ENCODE measurements at places on chromosomes 1 and 21. TPM values are rescaled to one million over a fixed set of nuclear protein-coding genes. Genes with fewer than 3 reads are reported as not detected.
A peak's percentile ranks its signal among the peaks of the same experiment; 100 is the strongest.

The RUNX1 gene
- 23.3 TPM for total RNA-seq

DNA sequence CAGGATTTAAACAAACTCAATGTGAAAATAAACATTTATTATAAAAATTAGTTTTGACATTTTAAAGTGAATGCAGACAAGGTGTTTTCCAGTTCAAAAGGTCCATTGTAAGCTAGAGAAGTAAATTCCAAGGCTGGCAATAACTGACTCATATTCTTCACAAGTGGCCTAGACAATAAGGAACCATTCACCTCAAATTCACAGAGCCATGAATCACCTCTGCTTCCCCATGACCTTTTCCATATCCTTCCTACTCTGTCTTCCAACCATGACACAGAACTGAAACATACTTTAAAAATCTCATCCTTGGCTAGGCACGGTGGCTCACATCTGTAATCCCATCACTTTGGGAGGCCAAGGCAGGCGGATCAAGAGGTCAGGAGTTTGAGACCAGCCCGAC, 24.8 kb downstream of the F11R start:
- DNase-seq: no peak
- H3K4me1 ChIP-seq: peaks cover 5% of the 10 kb centered on the region
- H3K36me3 ChIP-seq: peaks cover 32% of the 10 kb centered on the region
- H3K4me3 ChIP-seq: no peak overlapping the region

The KCNK1 gene
- 7.5 TPM for total RNA-seq

The ERICH3 gene
- not detected for total RNA-seq

DNA sequence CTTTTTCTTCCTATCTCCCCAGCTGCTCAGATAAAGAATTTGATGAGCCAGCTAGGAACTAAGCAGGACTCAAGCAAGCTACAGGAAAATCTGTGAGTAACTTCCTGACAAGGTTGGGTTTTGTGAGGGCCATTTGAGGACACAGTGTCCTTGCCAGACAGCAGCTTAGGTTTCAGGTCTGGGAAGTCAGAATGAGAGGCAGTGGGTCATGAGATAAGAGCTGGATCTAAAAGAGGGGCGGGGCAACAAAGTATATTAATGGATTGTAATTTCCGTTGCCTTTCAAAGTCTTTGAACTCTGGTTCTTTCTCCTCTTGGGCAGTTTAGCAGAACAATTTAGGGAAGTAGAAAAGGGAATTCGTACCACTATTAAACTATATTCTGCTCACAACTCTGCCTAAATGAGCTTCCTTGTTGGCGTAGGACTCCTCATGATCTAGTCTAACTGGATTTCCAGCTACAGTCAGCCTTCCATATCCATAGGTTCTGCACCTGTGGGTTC, 16.6 kb downstream of the STX12 start:
- H3K27me3 ChIP-seq: no peaks in the 10 kb centered on the region
- peaks cover 42% of the 10 kb centered on the region for H3K36me3 ChIP-seq
- no peak for DNase-seq
- H3K4me3 ChIP-seq: no peak overlapping the region
- peak overlapping the region; percentile 70 for H3K27ac ChIP-seq
- peaks cover 45% of the 10 kb centered on the region for H3K4me1 ChIP-seq

DNA sequence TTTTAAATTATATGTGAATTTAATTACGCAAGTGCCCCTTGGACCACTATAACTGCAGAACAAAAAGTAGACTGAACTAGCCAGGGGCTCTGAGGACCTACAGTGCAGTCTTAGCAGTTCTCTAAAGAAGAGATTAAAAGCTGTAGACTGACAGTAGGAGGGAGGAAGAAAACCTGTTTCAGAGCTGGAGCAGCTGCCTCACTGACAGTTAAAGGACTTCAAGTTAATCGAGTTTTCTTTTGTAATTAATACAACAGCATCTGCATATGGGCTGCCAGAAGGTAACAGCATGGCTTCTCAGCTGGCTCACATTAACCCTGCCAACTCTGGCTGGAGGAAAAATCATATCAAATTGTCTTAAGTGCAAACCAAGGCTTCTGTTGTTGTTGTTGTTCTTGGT, 19.9 kb downstream of the DSTYK start:
- H3K4me3 ChIP-seq: no peak overlapping the region
- peak overlapping the region; percentile 60 for H3K27ac ChIP-seq
- peaks cover 8% of the 10 kb centered on the region for H3K36me3 ChIP-seq
- H3K27me3 ChIP-seq: no peaks in the 10 kb centered on the region

GRCh38 chr1:234603221-234604204, 6.5 kb downstream of the IRF2BP2 start:
- no peak for DNase-seq
- H3K27ac ChIP-seq: peak overlapping the region; percentile 99
- peak overlapping the region; percentile 87 for H3K4me3 ChIP-seq
- peaks cover 10% of the 10 kb centered on the region for H3K36me3 ChIP-seq
- no peaks in the 10 kb centered on the region for H3K27me3 ChIP-seq

DNA sequence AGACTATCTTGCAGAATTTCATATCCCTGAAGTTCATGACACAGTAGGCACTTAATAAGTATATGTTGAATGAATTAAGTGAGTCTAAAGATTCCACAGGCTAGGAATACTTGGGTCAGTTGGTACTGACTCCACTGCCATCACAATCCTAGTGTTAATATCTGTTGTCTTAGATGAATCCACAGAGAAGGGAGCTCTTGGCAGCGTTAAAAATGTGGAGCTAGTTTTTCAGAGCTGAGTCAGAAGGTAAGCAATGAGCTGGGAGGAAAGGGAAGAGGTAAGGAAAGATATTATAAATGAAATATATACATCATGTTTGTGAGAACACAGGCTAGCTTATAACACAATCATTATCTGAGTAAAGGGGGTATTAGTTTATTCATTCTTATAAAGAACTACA, 21.8 kb upstream of the GORAB start:
- H3K4me1 ChIP-seq: no peaks in the 10 kb centered on the region
- H3K36me3 ChIP-seq: no peaks in the 10 kb centered on the region
- H3K4me3 ChIP-seq: no peak overlapping the region
- H3K27me3 ChIP-seq: no peaks in the 10 kb centered on the region

DNA sequence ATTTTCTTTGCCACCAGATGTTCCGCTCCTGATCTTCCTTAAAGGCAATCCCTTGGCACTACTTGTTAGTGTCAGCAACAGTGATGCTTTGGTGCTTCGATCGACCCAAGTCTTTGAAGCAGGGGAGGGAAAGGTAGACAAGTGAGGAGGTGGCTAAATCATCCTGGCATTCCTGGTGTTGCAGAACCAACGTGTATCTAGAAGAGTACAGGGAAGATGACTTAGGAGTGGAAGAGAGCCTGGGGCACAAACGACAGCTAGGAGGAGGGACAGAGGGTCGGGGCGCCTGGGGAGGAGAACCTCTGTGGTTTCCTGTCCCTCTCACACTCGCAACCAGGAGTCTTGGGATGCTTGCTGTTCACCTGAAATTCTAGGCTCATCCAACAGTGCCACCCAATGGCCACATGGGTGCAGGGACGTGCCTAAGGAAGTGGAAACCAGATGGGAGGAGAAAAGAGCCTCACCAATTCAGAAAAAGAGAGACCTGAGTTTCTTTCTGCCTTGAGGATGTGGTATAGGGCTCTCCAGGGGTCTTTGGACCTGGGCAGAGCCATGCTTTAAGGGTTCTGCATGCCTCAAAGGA, 9.5 kb upstream of the KCNA2 start:
- H3K27me3 ChIP-seq: peaks cover 75% of the 10 kb centered on the region
- DNase-seq: no peak
- no peak overlapping the region for H3K4me3 ChIP-seq
- no peak overlapping the region for H3K27ac ChIP-seq
- H3K4me1 ChIP-seq: peaks cover 8% of the 10 kb centered on the region
- no peaks in the 10 kb centered on the region for H3K36me3 ChIP-seq

- DNase-seq: no peak
- H3K4me3 ChIP-seq: no peak overlapping the region
- no peaks in the 10 kb centered on the region for H3K4me1 ChIP-seq
- peaks cover 76% of the 10 kb centered on the region for H3K36me3 ChIP-seq
These were observed 72.4 kb upstream of the GNG4 start for GRCh38 chr1:235721982-235722381.

DNA sequence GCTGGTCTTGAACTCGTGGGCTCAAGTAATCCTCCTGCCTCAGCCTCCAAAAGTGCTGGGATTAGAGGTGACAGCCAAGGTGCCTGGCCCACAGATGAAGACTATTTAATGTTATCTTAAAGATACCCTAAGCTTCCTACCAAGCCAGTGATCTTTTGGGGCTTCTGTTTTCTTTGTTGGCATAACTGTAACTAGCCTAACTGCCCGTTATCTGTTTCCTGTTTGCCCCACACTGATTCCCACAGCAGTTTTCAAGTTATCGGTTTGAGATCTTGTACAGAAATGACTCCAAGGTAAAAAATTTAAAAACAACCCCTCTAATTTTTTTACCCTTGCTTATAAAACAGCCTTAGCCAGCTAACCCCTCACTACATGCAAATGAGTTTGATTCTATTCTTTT, 12.4 kb downstream of the SELL start:
- H3K4me1 ChIP-seq: no peaks in the 10 kb centered on the region
- H3K4me3 ChIP-seq: no peak overlapping the region
- no peaks in the 10 kb centered on the region for H3K27me3 ChIP-seq
- H3K27ac ChIP-seq: no peak overlapping the region
- no peaks in the 10 kb centered on the region for H3K36me3 ChIP-seq

GRCh38 chr1:247209396-247209795, 37.6 kb upstream of the ZNF124 start:
- no peak overlapping the region for H3K27ac ChIP-seq
- H3K4me3 ChIP-seq: peak overlapping the region; percentile 87
- peaks cover 22% of the 10 kb centered on the region for H3K4me1 ChIP-seq
- H3K27me3 ChIP-seq: no peaks in the 10 kb centered on the region
- no peak for DNase-seq

GRCh38 chr1:2802421-2802961, 998 bp upstream of the TTC34 start:
- H3K4me1 ChIP-seq: peaks cover 6% of the 10 kb centered on the region
- H3K27ac ChIP-seq: no peak overlapping the region
- H3K36me3 ChIP-seq: no peaks in the 10 kb centered on the region
- peaks cover 87% of the 10 kb centered on the region for H3K27me3 ChIP-seq
- no peak overlapping the region for H3K4me3 ChIP-seq
- no peak for DNase-seq

- DNase-seq: no peak
- H3K36me3 ChIP-seq: peaks cover 27% of the 10 kb centered on the region
- no peaks in the 10 kb centered on the region for H3K27me3 ChIP-seq
- H3K27ac ChIP-seq: no peak overlapping the region
- no peak overlapping the region for H3K4me3 ChIP-seq
- peaks cover 7% of the 10 kb centered on the region for H3K4me1 ChIP-seq
These were observed 32.2 kb downstream of the SLC30A7 start for GRCh38 chr1:100928128-100928527.

DNA sequence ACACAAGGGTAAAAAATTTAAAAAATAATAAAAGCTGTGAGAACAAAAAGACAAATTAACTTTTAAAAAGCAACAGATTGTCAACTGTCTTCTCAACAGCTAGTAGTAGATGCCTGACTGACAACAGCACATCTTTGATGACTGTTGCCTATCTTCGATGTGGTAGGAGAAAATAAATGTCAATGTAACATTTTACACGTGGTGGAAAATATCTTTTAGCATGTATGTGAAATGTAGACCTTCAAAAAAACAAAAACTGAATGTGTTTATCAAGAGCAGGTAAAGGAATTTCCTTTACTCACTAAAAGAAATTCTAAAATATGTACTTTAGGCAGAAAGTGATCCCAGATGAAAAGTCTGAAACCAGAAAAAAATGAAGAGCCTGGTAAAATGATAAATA, 42.9 kb downstream of the CD53 start:
- H3K4me3 ChIP-seq: no peak overlapping the region
- no peaks in the 10 kb centered on the region for H3K4me1 ChIP-seq
- H3K27me3 ChIP-seq: no peaks in the 10 kb centered on the region
- H3K36me3 ChIP-seq: no peaks in the 10 kb centered on the region

GRCh38 chr1:97120806-97121205, 399.2 kb downstream of the PTBP2 start:
- H3K4me1 ChIP-seq: no peaks in the 10 kb centered on the region
- H3K36me3 ChIP-seq: no peaks in the 10 kb centered on the region
- no peak overlapping the region for H3K4me3 ChIP-seq
- no peaks in the 10 kb centered on the region for H3K27me3 ChIP-seq
- no peak for DNase-seq
- H3K27ac ChIP-seq: no peak overlapping the region

The DOP1B gene
- 49.6 TPM for total RNA-seq

- peak overlapping the region; percentile 80 for H3K27ac ChIP-seq
- no peak overlapping the region for H3K4me3 ChIP-seq
- no peaks in the 10 kb centered on the region for H3K27me3 ChIP-seq
- no peaks in the 10 kb centered on the region for H3K36me3 ChIP-seq
- peaks cover 47% of the 10 kb centered on the region for H3K4me1 ChIP-seq
These were observed 153.4 kb downstream of the ZC3H11B start for GRCh38 chr1:219459351-219460080.

The PHLDA3 gene
- total RNA-seq: 39.8 TPM

- peak; percentile 73 for DNase-seq
- H3K27ac ChIP-seq: peak within 1 kb of the TSS; percentile 95
- H3K27me3 ChIP-seq: peaks cover 19% of the 10 kb centered on the region
- H3K36me3 ChIP-seq: no peaks in the 10 kb centered on the region
- H3K4me3 ChIP-seq: peak within 1 kb of the TSS; percentile 77
- peaks cover 28% of the 10 kb centered on the region for H3K4me1 ChIP-seq
These were observed at the start of gene CXADR for GRCh38 chr21:17512253-17513213. Gene CXADR, plus strand, starts transcription at chr21:17513043. Its CDS starts 87 bp downstream, at chr21:17513130.

GRCh38 chr1:16118706-16119105, 37.2 kb downstream of the EPHA2 start:
- no peaks in the 10 kb centered on the region for H3K36me3 ChIP-seq
- no peak overlapping the region for H3K27ac ChIP-seq
- no peaks in the 10 kb centered on the region for H3K27me3 ChIP-seq
- H3K4me1 ChIP-seq: peaks cover 36% of the 10 kb centered on the region
- no peak for DNase-seq

DNA sequence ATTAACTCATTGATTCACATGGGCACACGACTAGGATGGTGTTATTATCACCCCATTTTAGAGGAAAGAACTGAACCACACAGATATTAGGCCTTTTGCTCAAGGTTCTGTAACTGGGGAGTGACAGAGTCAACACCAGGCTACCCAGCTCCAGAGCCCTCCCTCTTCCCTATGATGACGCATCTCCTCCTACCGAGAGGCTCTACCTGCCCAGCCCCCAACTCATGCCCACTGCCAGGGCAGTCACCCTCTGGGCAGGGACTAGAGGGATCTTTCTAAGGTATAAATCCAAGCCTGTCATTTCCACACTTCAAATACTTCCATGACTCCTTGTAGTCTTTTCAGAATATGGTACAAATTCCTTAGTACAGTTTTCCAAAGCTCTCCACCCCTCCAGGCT, 171.3 kb downstream of the GRIK3 start:
- H3K27ac ChIP-seq: no peak overlapping the region
- no peak overlapping the region for H3K4me3 ChIP-seq
- no peaks in the 10 kb centered on the region for H3K4me1 ChIP-seq

DNA sequence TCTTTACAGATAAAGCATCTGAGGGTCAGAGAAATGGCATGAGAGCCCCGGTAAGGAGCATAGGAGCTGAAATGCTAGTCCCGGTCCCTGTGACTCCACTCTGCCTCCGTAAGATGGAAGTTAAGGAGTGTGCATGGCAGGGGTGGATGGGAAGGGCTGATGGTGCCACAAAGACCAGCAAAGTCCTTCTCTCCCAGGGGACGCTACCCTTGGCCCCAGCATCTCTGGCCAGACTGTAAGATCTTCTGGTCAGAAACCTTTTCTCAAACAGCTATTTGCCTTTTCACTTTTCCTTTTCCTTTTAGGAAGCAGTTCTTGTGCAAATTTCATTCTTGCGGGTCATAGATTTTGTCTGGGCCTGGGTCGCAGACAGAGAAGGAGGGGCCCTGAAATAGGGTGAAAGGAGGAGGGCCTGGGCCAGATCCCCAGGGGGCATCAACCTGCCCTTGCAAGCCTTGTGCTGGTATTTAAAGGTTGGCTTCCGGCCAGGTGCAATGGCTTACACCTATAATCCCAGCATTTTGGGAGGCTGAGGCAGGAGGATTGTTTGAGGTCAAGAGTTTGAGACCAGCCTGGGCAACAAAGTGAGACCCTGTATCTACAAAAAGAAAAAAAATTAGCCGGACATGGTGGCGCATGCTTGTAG, 14.4 kb upstream of the EPS8L3 start:
- H3K36me3 ChIP-seq: no peaks in the 10 kb centered on the region
- H3K4me3 ChIP-seq: no peak overlapping the region
- H3K4me1 ChIP-seq: peaks cover 13% of the 10 kb centered on the region

Measured in suprapubic skin (tissue), 4 donors.